ENCODE measurements at places on chromosomes 12 and 14.
A peak's percentile ranks its signal among the peaks of the same experiment; 100 is the strongest.

- DNase-seq = peak; percentile 79
Observed at GRCh38 chr14:35215110-35215813, 76.9 kb upstream of the PSMA6 start.

DNA sequence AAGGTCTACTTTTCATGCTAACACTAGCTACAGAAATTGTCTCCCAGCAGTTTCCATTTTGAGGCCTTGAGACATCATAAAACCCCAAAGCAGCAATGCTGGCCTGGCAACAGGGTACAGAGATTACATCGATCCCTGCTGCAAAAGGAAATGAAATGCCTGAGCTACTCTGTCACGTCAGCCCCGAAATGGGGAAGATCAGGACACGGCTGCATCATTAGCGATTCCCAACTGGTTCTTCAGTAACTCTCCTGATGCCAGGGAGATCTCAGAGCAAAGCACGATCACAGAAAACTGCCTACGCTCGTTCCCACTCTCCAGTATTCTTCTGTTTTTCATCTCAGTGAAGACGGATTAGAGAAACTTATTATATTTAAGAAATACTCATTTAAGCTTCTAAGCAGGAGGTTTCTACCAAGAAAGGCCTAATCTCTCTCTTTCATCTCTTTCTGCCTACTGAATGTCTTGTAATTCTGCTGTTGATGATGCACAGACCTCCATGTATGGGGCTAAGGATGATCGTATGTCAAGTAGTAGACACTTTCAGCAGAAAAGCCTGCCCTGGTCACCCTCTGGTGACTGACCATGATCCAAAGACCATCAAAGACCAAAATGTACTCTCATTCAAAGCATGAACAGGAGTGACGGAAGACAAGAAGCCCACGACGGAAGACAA, 168.5 kb downstream of the RIMBP2 start:
- no peak for DNase-seq

GRCh38 chr12:107912421-107913004, 138.0 kb downstream of the ASCL4 start:
- no peak for DNase-seq

DNA sequence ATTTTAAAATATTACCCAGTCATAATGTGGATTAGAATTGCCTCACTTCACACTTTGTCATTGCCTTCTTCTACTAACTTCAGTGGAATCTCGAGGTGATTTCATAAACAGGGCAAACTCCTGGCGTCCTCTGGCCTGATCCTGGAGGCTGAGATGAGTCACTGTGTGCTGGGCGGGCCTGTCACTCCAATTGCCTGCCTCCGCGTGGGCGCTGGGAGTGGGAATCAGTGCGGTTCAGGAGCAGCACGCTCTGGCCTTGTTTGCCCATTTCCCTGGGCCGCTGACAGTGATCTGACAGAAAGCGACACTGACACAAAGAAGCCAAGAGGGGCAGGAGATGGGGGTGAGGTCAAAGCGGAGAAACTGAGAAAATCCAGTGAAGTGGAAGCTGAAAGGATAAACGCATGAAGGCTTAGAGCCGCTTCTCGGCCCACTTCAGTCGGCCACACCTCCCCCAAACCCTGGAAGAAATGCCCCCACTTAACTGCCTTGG, 29.7 kb downstream of the LGR5 start:
- DNase-seq = peak; percentile 75

GRCh38 chr12:52300796-52301691, 9.7 kb upstream of the KRT81 start:
- DNase-seq = peak; percentile 11

GRCh38 chr14:19878029-19878642, 3.2 kb downstream of the OR4K2 start:
- DNase-seq = no peak

DNA sequence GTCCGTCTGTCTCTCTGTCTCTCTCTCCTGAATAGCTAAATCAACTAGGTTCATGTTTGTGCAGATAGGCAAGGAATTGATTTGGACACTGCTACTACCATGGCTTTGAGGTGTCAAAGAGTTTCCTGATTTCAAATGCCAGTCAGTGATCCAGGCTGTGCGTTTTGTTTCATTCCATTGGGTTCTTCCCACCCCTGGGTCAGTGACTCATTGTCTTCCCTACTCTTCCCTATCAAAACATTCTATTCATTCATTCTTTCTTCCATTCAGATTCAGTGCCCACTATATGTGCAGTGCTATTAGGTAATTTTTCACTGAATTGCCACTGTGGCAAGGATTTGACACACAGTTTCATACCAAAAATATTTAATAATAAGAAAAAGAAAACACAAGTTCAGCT, 50.4 kb downstream of the RPH3A start:
- no peak for DNase-seq

GRCh38 chr12:9130244-9130643, 14.5 kb upstream of the A2M start:
- DNase-seq = no peak

GRCh38 chr12:97573901-97574300, 111.3 kb downstream of the RMST start:
- DNase-seq = no peak

- no peak for DNase-seq
Observed at GRCh38 chr12:57738661-57739237, at the start of gene AGAP2. TSS of gene AGAP2 (minus strand) at chr12:57738742. CDS start at chr12:57738246, 496 bp downstream.
